ENCODE measurements at places on chromosomes 6 and 20.
A peak's percentile ranks its signal among the peaks of the same experiment; 100 is the strongest.

- no peak for DNase-seq
Observed at GRCh38 chr6:13277231-13277630, 51.1 kb downstream of the TBC1D7 start.

- peak; percentile 81 for DNase-seq
Observed at GRCh38 chr6:109790131-109790530, 99.0 kb downstream of the FIG4 start.

DNA sequence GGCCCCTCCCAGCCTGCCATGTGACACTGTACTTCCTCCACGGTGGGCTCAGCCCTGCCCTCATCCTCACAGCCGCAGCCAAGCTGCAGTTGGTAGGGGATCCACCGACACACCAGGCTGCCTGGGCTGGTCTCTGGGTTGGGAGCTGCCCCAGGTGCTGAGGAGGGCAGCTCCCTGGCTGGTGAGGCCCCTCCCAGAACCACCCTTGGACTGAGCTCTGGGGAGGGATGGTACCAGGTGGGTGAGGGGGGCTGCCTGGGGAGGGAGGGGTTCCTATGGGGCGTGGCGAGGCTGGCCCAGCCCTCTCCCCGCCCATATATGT lies 185 bp upstream of the TNFRSF6B start:
- DNase-seq = peak; percentile 28

- DNase-seq = peak; percentile 88
Observed at GRCh38 chr6:31826793-31827285, 699 bp upstream of the HSPA1B start.

- DNase-seq = peak; percentile 50
Observed at GRCh38 chr6:32700391-32701040, 34.1 kb upstream of the HLA-DQB1 start.

- DNase-seq = no peak
Observed at GRCh38 chr6:79764747-79765146, 133.6 kb downstream of the SH3BGRL2 start.

DNA sequence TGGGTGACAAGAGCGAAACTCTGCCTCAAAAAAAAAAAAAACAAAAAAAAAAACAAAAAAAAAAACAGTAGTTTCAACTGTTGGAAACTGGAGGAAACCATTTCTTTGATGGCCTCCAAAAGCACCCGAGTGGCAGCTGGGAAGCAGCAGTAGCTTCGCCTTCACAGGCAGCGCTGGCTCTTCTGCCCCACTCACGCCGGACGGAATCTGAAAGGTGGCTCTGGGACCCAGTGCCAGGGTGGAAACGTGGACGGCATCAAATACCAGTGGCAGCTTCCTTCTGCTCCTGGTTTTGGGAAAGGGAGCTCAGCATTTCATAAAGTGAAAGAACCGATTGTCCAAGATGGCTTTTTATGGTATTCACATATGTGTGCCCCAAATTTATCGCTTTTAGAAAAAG lies 159.4 kb downstream of the SMOC2 start:
- DNase-seq = no peak

GRCh38 chr6:139474145-139475108 lies 100.0 kb upstream of the CITED2 start:
- DNase-seq = peak; percentile 55

DNA sequence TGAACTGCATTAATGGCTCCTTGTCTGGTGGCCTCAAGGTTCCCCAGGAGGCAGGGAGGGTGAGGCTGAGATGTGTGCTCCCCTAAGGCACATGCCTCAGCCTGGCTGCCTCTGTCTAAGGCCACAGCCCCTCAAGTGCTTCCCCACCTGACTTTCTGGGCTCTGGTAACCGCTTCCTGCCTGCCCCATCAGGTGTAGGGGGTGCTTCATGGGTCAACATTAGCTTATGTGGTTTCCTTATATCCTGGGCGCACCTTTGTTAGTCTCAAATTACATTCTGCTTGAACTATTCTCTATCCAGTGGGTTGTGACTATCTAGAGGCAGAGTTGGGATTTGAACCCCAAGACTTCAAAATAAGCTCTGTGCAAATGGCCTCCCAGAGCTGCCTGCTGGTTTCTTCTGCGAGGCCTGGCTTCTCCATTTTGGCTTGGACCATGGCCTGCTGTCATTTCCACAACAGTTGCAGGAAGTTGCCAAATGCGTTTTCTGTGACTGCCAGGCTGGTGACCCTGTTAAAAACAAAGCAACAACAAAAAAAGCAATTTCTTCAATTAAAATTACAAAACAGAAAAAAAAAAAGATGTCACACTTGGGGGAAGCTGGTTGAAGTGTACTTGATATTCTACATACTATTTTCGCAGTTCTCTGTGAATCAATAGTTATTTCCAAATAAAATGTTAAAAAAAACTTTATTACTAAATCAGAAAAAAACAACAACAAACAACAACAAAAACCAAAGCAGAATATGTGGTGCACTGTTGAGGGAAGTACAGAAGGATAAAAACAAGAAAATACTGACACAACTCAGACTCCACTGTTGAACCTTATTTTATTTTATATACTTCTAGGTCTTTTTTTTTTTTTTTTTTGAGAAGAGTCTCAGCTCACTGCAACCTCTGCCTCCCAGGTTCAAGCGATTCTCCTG lies 20.0 kb upstream of the ZNFX1 start:
- DNase-seq = no peak

- no peak for DNase-seq
Observed at GRCh38 chr6:116022841-116023445, 37.7 kb downstream of the FRK start.

DNA sequence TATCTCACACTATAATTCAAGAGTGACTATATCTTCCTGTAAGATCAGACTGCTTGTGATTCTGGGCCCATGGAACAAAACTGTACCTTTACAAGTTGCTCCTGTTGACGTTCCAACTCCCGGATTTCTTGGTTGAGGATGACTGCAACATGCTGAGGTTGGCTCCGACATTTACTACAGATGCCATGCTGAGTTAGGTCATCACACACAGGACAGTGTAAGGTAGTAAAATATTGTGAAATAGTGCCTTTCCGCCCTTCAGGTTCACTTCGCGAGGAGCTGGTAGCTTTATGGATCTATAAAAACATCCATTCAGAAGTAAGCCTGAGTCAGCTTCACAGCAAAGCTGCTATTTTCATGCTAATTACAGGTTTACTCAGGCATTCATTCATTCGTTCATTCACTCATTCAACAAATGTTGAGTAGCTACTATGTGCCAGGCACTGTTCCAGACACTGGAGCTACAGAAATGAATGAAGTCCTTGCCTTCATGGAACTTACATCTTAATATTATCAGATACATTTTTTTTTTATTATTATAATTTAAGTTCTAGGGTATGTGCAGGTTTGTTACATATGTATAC lies 175.7 kb downstream of the REV3L start:
- no peak for DNase-seq

- DNase-seq = no peak
Observed at GRCh38 chr6:105786890-105787655, 299.1 kb upstream of the PRDM1 start.

GRCh38 chr20:46010491-46011391 lies 2.0 kb downstream of the MMP9 start:
- no peak for DNase-seq

- peak; percentile 40 for DNase-seq
Observed at GRCh38 chr20:17661121-17661744, 20.8 kb downstream of the RRBP1 start.

GRCh38 chr6:43475516-43475915 lies 1.9 kb upstream of the TJAP1 start:
- DNase-seq = no peak

- no peak for DNase-seq
Observed at GRCh38 chr20:32903666-32904175, 45.0 kb downstream of the EFCAB8 start.

- DNase-seq = no peak
Observed at GRCh38 chr6:125526007-125526720, 223.3 kb upstream of the HEY2 start.

- DNase-seq = no peak
Observed at GRCh38 chr20:48750941-48751635, 76.7 kb downstream of the PREX1 start.

DNA sequence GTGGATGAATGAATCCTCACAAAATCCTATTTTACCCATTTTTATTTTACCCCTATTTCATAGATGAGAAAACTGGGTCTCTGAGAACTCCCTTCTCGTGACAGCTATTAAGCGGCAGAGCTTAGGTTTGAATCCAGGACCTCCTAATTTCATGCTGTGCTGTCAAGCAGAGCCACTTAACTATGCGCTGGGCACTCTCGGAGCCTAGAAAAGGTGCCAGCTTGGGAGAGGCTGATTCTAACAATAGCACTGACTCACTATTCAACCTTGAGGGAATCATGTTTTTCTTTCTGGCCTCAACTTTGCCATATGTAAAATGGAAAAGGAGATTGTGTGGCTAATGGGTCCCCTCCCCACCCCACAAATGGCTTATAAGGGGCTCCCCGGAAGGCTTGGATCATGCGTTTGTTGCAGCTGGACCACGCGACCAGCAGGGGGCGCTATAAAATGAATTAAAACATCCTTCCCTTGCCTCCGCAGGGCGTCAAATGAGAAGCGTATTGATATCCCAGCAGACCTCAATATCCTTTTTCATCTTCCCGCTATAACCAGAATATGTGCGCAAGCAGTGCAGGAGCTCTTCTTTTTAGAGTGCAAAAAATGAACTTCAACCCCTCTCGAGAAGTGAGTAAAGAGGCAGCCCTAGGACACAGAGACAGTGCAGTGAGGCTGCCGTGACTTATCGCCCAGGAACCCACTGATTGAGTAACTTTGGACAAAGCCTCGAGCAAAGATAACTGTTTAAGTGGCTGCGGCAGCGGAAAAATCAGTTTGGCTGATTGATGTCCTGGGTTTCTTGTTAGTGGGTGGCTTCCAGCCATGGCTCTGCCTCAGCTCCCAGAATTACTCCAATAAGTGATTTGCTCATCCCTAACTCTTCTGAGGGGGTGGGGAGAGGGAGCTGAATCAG lies 12.8 kb upstream of the PDYN start:
- DNase-seq = peak; percentile 27

GRCh38 chr6:161134550-161135298 lies 139.1 kb downstream of the AGPAT4 start:
- DNase-seq = no peak

- DNase-seq = peak; percentile 99
Observed at GRCh38 chr20:51985013-51985415, 182.7 kb upstream of the SALL4 start.

DNA sequence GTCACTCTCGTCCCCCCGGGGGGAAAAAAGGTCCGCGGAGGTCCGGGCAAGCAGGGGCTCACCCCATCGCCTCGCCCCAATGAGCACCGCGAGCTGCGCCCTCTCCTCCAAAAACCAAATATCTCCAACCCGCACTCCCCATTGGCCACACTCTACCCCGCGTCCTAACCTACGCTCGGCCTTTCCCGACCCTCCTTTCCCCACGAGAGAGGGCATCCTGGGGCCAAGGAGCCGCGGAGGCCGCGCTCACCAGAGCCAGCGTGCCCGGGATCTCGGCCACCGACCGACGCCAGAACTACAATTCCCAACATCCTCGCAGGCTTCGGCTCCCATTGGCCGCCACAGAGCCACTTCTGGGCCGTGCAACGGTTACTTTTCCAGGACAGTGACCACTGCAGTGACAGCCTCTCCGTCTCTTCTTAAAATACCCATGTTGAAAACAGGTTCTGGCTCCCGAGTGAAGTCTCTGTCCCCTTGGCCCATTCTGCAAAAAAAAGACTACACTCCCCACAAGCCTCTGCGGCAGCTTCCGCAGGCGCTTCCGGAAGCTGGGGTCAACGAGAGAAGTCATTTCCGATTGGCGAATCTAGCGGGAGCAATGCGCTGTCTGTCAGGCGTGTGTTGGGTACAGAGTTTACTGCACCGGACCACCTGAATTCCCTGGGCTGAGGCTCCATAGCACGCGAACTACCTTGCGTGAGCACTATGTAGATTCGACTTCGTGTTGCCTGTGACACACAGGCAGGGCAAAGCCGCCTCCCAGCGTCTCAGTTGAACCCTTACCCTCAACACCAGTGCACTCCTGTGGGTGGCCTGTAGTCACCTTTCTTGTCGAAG lies at the start of gene ZNF343:
Gene ZNF343, minus strand, starts transcription at position 285 of the 837 bp plus-strand sequence. CDS start 15,020 bp downstream, outside the sequence.
- peak; percentile 79 for DNase-seq

DNA sequence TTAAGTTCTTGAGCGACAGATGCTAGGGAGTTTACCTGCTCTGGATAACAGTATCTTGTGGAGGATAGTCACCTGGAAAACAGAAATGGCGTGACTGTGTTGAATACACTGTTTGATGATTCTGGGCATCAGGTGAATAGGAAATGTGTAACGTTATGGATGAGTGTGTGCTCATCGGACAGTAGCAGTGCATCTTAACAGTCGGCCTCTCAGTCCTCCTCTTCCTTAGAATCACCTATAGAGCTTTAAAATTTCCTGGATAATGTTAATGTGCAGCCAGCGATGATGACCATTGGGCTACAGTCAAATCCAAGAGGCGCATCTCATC lies 217.7 kb downstream of the OR2B2 start:
- DNase-seq = no peak

GRCh38 chr20:9467995-9468394 lies 46.4 kb upstream of the LAMP5 start:
- no peak for DNase-seq

GRCh38 chr6:93105017-93105416 lies 314.3 kb downstream of the EPHA7 start:
- peak; percentile 30 for DNase-seq

DNA sequence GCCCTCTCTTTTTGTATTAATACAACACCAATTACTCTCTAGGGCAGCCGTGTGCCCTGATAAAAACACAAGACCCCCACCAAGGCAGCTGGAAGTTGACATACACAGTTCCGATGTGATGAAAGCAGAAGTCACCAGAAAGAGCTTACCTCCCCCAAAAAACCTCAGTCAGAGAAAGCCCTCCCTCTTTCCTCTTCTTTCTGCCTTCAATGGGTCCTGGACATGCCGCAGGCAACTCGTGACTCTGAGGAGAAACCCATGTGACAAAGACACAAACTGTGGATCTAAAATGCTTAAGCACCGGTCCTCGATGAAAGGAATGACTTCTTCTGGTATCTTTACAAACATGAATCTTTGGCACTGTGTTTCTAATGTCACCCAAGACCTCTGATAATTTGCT lies 117.7 kb upstream of the CCDC28A start:
- no peak for DNase-seq

GRCh38 chr6:117326396-117326795 lies 61.0 kb downstream of the VGLL2 start:
- peak; percentile 1 for DNase-seq

DNA sequence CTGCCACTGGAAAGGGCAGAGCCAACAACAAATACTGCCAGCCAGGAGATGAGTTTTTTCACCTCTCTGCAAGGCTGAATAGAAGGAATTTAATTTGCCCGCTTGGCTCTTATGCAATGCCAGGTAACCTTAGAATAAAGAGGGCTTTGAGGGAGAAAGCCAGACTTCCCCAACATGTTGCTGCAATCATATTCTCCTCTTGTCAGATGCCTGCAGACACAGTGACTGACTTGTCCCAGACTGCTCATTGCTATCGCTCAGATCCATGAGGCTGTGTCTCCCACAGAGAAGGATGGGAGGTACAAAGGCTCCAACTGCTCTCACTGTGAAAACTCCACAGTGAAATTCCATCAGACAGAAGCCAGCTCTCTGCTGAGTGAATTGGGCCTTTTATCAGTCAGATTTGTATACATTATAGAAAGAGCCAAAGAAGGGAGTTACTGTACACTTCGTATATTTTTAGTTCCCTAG lies 517.0 kb upstream of the ID4 start:
- no peak for DNase-seq

GRCh38 chr6:32252331-32253009 lies 28.6 kb upstream of the NOTCH4 start:
- DNase-seq = no peak

GRCh38 chr20:23148731-23149570 lies 62.8 kb upstream of the CD93 start:
- no peak for DNase-seq
